ENCODE measurements at places on chromosomes 5 and 9.
A peak's percentile ranks its signal among the peaks of the same experiment; 100 is the strongest.

- DNase-seq: peak; percentile 62
Observed at GRCh38 chr5:72523960-72524582, 16.9 kb upstream of the ZNF366 start.

DNA sequence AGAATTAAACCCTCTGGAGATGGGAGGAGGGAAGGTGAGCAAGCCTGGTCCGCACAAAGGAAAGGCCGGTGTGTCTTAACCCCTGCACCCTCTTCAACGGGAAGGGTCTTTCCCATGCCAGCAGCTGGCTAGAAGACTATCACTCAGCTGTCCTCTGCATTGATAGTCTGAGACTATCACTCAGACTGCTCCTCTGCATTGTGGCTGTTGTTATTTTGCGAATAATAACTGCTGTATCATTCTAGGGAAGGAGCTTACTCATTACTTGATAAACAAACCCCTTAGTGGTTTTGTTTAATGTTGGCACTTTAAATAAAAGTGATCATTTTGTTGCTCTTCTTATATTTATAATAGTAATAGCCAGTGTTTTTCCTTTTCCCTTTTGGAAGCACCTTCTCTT, 8.1 kb downstream of the TRIP13 start:
- DNase-seq: no peak

- DNase-seq: no peak
Observed at GRCh38 chr5:135016861-135017290, 17.2 kb downstream of the PITX1 start.

GRCh38 chr9:99748676-99749075, 73.0 kb upstream of the NR4A3 start:
- no peak for DNase-seq

DNA sequence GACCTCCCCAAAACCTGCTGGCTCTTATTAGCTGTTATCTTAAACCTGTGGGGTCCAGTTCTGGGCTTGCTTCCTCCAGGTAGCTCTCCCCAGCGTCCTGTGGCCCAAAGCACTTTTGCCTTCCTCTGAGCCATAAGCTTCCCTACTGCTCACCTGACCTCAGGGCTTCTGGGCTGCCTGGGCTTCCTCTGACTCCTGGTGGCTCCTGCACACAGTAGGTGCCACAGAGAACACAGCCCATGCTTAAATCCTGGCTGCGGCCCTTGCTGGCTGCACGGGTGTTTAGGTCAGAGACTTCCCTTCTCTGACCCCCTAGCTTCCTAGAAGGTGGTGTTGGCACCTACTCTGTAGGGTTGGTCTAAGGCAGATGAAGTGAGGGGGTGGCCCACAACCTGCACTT, 2.5 kb downstream of the RALGDS start:
- no peak for DNase-seq

DNA sequence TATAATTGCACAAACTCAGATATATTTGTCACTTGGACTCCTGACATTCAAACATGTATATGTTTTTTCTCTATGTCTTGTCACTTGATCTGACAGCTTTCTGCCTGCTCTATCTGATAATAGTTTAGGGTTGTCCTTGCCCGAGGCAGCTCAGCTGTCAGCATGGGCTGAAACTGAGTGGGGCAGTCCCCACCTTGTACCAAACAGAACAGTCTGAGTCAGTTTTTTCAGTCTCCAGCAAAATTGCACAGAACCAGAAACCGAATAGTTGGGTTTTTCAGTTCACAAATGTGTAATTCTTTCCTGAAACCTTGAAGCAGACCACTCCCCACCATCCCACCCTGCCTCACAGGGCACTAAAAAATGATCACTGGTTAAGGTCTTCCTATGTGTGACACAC, 9.5 kb upstream of the HAND1 start:
- DNase-seq: no peak

DNA sequence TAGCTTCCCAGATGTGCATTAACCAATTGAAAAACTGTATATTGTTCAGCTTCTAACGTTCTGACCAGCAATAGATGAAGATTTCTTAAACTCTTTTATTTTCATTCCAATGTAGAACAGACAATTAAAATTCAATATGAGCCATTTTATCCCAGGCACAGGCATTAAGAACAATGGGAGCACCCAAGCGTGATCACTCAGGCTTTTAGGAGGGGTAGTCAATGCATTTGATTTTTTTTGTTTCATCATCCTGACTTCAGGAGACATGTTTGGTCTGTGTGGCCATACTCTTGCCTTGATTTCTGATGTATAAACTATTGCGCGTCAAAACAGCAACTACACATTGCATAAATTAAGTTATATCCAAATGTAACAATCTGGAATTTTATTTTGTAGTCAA, 653.0 kb upstream of the RORB start:
- no peak for DNase-seq

DNA sequence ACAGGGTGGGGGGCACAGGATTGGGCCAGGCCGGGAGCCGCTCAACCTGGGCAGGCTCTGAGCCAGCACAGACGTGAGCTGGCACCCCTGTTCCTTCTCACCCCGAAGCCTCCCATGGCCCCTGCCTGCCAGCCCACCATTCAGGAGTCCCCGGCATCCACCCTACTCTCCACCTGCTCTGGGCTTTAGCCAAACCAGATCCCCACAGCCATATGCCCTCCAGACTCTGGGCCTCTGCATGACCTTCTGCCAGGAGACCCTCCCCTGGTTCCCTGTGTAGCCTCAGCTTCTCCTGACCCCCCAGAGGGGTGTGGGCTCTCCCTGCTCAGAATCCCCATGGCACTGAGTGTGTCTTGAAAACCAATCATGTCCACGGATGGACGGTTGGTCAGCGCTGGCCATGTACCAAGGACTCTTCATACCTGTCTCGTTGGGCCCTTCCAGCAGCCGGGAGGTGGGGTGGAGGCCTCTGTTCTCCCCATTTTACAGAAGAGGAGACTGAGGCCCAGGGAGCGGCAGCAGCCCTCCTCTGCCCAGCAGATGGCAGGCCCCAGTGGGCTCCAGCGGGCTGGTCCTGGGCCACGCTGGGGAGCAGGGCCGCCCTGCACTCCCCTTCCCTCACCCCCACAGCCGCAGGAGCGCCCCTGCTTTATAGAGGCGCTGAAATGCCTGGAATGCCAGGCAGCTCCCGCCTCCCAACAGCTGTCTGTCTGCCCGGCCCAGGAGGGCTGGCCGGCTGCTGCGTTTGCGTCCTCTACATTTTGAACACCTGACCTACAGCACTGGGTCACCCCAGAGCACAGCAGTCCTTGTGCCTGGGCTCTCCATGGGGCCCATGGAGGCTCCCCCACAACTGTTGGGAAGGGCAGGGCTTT, 3.5 kb upstream of the MYMK start:
- DNase-seq: no peak

- no peak for DNase-seq
Observed at GRCh38 chr5:73487815-73488214, 10.4 kb upstream of the BTF3 start.

DNA sequence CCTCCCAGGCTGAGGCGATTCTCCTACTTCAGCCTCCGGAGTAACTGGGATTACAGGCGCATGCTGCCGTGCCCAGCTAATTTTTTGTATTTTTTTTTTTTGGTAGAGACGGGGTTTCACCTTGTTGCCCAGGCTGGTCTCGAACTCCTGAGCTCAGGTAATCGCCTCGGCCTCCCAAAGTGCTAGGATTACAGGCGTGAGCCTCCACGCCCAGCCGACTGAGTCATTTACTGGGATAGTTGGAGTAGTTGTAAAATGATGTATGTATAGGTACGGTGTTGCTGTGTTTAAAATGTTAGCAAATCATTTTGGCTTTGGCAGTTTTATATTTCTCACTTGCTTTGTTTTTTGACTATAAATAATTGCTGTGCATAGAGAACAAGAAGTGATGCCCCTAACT, 209.4 kb downstream of the ADAMTSL1 start:
- DNase-seq: no peak

DNA sequence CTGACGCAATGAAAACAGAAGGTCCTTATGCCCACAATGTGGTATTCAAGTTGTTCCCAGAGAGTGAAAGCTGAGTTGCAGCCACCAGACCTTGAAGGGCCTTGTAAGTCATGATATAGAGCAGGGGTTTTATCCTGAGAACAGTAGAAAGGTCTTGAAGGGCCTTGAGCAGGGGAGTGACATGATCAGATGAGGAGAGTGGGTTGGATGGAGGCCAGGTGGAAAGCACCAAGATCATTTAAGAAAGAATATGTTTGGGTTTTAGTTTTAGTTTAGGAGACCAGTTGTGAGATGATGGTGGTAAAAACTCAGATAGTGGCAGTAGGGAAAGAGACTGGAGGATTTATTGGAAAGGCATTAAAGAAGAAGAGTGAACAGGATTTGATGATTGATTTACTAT, 5.9 kb downstream of the ITGA2 start:
- DNase-seq: no peak

DNA sequence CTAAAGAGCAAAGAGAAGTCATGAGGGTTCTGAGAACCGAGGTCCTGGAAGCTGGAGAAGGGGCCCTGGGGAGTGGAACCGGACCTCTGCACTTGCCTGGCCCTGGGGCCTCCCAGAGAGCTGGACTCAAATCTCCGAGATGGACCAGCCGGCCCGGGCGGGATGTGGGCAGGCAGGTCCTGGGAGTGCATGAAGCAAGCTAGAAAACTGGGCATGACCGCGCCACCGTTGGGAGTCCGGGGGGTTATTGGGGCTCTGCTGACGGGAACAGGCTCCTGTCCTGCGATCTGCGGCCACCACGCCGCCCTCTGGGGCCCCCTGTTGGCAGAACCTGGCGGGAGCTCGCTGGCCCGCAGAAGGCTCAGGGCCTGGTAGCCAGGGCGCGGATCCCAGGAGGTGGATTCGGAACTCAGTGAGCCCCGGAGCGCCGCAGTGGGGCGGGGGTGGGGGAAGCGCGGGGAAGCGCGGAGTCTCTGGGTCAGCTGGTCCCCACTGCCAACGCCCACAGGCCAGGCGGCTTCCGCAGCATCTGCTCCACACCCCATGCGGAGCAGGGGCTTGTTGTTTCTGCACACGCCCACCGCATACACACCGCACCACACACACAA, 150.6 kb downstream of the ERCC6L2 start:
- no peak for DNase-seq

GRCh38 chr5:136034984-136035383, 6.2 kb downstream of the TGFBI start:
- no peak for DNase-seq

DNA sequence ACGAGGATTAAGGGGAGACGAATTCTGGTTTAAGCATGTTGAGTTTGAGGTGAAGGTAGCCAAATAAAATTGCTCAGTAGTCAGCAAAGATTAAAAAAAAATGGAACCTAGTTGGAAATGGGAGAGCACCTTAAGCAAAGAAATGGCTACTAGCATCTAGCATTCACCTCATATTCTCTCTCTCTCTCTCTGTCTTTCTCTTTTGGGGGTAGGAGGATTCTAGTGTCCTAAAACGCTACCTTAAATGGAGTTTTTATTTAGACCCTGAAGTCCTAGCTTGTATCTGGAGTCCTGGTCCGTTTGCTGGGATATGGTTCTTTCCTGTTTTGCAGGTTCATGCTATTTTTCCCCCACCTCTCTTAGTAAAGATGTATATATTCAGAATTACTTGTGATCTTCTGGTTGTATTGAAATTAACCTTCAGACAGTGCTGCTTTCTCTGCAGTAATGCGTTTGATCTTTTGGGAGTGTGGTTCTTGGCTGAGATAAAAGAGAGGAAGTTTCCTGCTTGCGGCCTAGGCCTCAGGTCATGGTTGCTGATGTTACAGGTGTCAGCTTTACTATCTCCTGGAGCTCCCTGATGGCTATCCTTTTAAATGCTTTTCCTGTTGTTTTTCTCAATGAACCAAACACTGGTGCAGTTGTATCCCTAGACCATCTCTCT, 8.0 kb downstream of the TGFBR1 start:
- no peak for DNase-seq

- DNase-seq: no peak
Observed at GRCh38 chr9:123678038-123678877, 251.7 kb downstream of the DENND1A start.

- no peak for DNase-seq
Observed at GRCh38 chr9:89797937-89798455, 193.2 kb downstream of the GADD45G start.

DNA sequence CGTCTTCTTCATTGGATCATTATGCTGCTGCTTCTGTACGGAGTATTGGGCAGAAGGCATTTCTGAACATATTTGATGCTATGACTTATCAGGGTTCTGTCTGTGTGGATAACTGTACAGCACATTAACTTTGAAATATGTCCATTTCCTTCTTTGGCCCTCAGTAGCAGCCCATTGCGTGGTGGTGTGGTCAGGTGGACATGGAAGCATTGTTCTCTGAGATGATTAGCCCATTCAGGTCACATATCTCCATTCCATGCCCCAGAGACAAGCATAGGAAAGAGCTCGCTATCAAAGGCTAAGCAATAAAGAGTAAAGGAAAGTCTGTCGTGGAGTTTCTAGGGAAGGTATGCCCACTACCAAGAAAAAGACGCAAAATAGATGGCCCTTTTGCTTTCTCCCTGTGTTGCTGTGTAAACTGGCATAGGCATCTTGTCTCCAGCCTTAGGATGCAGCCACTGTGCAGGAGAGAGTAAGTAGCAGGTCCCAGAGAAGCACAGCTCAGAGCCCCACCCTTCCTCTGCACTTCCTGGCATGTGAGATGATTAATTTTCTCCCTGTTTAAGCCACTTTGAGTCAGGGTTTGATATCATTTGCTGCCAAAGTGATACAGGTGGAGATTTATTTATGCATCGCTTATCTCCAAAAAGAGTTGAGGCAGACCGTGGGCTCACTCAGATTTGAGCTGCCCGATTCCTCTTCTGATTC, 221.9 kb downstream of the PDZD2 start:
- DNase-seq: peak; percentile 56

GRCh38 chr5:17259630-17260257, 42.3 kb downstream of the BASP1 start:
- no peak for DNase-seq

DNA sequence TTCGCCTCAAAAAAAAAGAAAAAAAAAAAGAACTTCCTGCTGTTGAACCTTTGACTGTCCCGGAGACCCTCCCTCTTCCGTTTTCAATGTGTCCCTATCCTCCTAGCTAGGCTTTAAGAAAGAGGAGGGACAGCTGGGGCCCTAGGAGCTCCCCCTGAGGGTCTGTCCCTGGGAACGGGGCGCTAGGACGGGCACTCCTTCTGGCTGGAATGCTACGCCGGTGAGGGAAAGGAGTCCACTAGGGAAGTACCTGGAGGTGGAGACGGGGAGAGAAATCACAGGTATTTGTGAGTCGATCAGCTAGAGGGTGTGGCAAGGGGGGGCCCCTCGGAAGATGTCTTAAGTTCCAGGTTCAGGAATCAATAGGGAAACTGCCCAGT, 4.6 kb downstream of the SIT1 start:
- DNase-seq: no peak

DNA sequence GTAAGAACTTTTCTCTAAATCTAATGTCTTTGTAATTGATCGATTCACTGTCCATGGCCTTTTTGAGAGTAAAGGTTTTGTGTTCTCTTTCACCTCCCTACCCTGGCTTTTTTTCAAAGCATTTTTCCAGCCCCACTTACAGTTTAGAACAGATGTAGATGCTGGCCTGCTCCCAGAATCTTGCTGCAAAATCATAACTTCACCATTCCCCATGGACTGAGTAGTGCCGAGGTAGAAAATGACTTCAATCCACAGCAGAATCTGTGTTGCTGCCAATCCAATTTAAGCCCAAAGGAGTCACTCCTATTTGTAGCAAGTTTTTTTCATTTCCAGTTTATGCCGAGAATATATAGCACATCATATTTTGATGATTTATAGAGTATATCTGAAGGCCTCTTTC, 46.5 kb upstream of the CEMIP2 start:
- DNase-seq: no peak

Measured in HT1080 (cell line).